AG08395 (cell line): ENCODE measurements at places on chromosomes 7 and 10.
A peak's percentile ranks its signal among the peaks of the same experiment; 100 is the strongest.

DNA sequence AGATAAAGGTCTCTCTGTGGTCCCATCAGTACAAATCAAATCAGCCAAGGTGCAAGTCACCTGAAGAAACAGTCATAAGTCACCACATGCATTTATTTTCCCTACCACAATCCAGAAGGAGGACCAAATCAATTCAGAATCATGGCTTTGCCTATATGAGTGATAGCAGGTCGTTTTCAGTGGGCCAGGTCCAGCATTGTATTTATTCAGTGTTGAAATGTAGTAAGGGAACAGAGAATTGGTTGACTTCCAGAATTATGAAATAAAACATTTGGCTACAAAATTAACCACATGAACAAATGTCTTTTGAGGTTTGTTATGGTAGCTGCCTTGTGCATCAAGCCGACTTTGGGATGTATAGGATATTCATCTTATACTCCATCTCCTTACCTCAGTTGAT, 88.4 kb downstream of the POLR1F start:
- no peak for DNase-seq

GRCh38 chr7:23106823-23107663, 1.5 kb downstream of the KLHL7 start:
- DNase-seq: no peak

DNA sequence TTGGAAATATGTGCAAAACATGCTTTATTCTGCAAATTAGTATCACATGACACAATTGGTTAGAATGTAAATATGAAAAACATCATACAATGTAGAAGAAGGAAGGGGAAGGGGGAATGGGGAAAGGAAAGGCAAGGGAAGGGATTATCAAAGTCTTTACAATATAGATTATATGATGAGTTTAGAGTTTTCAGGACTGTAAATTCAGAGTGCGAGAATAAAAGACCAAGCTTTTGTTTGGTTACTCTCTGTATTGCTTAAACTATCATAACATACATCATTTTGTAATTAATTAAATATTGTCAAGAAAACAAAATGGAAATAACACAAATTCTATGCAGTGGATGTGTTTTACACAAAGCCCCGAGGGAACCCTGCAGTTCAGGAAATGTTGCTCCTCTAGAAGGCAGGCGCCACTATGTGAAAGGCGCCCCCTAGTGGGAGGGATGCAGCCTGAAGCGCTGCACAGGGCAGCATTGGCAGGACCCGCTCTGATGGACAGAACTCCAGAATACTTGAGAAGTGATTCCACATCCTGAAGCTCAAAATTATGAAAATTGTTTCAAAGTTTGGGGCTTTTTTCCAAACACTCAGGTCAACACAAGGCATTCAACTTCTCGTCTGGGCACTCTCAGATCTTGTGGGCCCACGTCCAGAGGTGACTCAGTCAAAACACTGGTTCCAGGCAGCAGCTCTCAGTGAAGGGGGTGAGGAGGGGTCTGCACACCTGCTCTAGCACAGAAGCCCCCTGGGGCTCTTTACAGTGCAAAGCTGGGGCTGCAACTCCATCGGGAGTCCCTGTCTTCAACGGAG, 31.6 kb upstream of the TMEM254 start:
- peak; percentile 77 for DNase-seq

DNA sequence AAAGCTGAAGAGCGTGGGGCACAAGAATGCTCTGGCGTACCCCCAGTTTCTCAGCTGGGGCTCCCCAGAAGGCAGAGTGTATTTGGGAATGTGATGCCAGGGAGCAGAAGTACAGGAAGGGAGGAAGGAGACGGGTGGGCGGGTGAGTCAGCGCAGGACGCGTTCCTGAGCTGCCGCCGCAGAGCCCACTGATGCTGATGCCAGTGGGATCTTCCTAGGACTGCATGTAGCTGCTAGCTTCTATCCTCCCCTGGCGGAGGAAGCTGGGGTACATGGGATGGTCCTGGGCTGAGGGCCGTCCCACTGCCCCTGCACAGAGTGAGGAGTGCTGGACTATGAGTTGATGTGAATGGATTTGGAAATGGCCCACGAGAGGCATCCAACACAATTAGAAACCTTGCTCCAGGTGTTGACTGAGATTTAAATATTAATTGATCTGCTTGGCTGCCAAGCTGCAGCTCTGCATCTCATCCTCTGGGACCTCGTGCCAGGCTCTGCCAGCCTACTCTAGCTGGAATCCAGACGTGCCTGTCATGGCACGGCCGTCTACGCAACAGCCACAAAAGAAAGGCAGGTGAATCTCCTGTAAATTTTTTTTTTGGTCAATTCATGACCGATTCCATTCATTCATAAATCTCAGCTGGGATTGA, 66.2 kb upstream of the RHEB start:
- DNase-seq: no peak

DNA sequence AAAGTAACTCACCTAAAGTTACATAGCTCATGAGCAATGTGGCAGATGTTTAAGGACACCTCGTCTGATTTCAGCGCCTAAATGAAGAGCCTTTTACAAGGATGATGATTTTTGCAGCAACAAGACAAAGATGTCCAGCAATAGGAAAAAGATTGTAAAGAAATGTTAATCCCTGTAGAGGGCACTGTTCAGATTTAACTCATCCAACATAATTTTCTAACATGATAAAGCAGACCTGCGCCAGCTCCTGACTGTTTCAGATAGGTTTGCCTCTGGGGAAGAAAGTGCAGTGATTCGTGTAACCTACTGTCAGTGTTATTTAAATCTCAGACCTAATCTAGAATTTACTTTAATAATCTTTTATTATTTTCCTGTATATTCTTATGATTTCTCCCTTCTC, 595.2 kb downstream of the AUTS2 start:
- DNase-seq: peak; percentile 37

GRCh38 chr7:116434820-116435341, 64.7 kb upstream of the CAV2 start:
- DNase-seq: peak; percentile 58

DNA sequence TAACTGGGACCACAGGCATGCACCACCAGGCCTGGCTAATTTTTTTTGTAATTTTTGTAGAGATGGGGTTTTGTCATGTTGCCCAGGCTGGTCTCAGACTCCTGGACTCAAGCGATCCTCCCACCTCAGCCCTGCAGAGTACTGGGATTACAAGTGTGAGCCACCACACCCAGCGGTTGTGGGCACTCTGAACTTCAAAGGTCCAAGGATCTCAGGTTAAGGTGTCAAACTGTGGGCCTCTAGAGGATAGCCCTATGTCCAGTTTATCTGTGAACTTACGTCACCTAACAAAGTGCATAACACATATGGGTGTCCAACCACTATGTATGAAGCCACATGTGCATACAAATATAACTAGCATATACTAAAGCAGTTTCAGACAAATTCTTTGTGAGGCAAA, 3.2 kb upstream of the IL2RA start:
- DNase-seq: no peak
